ENCODE measurements at places on chromosomes 3 and 15.

GRCh38 chr3:177569875-177570657 lies 372.8 kb upstream of the TBL1XR1 start:
- DNase-seq, result no peak

GRCh38 chr15:52717924-52718323 lies 38.7 kb upstream of the ATOSA start:
- no peak for DNase-seq

- DNase-seq, result no peak
Observed at GRCh38 chr3:59262076-59262498, 212.3 kb upstream of the CFAP20DC start.

- DNase-seq, result no peak
Observed at GRCh38 chr3:160454995-160455394, 5.4 kb upstream of the TRIM59 start.

GRCh38 chr15:88302373-88302772 lies 45.8 kb upstream of the NTRK3 start:
- DNase-seq, result no peak

- DNase-seq, result peak; percentile 26
Observed at GRCh38 chr15:77057072-77057471, 13.8 kb downstream of the TSPAN3 start.

- DNase-seq, result no peak
Observed at GRCh38 chr15:36666228-36666905, 86.9 kb downstream of the CDIN1 start.

DNA sequence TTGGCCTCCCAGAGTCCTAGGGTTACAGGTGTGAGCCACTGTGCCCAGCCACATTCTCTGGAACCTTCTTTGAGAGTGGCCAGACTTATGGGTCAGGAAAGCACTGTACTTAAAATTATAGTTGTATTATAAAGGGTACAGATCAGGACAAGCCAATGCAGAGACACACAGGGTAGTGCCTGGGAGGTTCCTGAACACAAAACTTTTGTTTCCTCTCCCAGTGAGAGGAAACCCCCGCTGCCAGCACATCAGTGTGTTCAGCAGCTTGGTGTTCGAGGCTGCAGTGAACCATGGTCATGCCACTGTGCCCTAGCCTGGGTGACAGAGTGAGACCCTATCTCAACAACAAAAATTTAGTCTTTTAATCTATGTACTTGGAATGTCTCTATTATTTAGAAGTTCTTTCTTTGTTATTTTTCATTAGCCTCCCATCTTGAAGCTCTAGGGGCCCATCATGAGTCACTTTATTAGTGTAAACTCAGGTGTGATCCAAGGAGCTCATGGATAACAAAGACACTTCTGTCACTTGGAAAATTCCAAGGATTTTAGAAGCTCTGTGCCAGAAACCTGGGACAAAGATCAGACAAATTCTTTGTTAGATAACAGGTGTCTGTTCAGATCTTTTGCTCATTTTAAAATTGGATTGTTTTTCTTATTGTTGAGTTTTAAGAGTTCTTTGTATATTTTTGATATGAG lies 7.8 kb downstream of the BLOC1S6 start:
- DNase-seq, result no peak

DNA sequence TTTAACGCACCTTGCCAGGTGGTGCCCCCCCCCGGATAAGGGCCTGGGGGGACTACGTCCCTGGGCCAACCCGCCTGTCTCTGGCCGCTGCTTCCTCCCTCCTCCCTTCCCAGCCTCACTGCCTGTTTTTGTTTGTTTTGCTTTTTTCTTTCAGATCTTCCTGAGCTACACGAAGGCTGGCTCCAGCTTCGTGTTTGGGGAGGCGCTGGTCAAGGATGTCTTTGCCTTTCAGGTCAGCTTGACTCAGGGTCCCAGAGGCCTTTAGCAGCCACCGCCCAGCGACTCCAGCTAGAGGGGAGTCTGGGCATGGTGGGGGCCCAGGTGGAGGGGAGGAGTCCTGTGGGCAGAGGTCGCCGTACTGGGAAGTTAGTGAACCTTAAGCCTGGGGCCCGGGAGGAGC lies 24.1 kb downstream of the SLC28A1 start:
- no peak for DNase-seq

DNA sequence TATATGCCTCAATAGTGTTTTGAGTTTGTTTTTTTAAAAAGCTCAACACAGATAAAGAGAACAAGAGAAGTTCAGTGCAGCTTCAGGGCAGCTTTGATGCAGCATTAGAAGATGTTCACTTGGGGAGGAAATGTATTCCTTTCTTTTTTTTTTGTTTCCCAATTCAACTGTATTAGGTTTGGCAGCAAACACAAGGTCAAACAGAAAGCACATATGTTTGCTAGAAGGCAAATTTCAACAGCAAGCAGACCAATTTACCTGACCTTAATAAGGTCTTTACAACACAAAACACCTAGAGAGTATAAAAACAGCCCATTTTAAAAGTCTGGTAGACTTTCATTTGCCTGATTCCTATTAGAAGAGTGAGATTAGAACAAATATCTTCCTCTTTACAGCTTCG lies 7.3 kb upstream of the CDAN1 start:
- DNase-seq, result no peak

- no peak for DNase-seq
Observed at GRCh38 chr3:131782751-131783150, 252.1 kb downstream of the CPNE4 start.

DNA sequence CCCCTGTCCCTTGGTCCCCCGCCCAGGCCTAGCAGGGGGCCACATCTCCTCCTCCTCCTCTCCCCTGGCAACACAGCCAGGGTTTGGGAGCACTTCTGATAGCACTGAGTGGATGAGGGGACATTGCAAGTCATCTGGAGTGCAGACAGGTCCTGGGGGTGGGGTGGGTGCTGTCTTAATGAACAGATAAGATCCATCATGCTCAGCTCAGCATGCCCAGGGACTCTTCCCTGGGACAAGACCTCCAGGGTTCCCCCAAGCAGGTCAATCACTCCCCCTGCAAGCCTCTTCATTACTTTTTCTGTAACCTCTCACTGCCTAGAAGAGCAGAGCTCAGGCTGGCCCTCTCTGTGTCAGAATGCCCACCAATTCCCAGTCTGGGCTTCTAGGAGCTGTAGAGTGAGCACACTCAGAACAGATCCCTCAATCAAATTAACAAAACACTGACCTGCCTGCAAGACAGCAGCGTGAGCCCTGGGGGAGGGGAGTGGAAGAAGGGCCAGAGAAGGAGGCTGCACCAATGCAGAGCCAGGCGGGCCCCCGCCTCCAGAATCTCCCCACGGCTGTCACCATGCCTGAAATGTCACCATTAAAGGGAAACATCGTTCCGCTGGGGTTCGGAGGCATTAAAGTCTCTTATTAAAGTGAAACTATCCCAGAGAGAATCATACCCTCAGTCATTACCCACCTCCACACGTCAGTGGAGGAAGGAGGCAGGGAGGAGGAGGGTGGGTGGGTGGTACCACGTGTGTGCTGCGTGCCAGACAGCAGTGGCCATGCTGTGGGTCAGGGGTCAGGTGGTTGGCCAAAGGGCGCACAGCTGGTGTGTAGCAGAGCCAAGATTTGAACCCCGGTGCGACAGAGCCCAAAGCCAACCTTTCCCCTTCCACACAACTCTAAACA lies 114.7 kb upstream of the LINGO1 start:
- DNase-seq, result no peak

DNA sequence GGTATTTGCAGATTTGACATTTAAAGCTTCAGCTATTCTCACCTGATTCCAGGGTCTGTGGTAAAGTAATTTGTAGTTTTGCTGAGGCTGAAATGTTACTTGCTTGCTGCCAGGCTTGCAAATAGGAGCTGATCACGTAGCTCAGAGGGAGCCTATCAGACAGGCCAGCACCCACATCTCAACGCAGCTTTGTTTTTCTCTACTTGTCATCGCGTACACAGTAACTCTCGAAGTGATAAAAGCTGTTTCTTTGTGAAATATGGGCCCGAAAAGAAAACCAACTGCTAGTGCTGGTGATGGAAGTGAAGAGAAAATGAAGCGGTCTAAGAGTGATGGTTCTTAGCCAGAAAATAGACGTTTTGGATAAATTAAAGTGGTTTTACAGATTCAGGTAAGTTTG lies 23.4 kb downstream of the RAB5A start:
- DNase-seq, result no peak

- DNase-seq, result no peak
Observed at GRCh38 chr3:21331321-21331720, 419.7 kb downstream of the ZNF385D start.

DNA sequence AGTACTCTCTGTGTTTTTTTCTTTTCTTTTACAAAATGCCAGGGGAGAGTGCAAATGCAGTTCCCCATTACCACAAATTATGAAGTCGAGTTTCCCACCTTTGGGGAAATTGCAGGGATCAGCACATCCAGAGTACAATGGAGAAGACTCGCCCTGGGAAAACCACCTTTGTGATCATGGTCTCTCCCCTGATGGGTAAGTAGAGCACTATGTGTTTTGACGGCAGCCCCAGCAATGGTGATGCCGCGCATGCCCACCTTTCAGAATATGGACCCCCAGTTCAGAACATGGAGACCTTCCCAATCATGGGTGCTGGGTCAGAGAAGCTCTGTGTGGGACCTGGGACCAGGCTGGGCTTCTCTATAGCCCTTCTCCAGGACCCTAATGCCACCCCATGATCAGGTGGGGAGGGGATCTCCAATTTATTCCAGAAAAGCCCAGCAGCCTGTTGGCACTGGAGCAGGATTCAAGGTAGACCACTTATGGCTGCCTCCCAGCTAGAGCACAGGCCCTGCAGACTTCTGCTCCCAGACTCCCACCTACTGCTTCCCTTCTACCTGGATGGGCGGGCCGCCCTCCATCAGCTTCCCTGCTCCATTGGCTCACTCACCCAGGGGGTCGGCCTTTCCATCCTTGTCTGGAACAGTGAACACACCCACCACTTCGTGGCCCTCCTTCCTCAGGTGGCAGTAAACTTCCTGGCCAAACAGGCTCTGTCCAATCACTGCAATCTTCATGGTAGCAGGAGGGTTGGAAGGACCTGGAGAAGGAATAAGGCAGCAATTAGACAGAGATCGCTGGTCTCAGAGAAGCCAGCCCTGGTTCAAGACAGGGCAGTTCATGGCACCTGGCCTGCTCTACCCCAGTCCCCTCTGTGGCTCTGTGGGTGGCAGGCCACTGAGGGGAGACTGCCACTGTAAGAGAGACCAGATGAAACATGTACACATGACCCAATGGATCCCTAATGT lies 19.9 kb downstream of the ALDH1L1 start:
- DNase-seq, result no peak

- DNase-seq, result no peak
Observed at GRCh38 chr15:48569591-48570302, 75.8 kb downstream of the FBN1 start.

DNA sequence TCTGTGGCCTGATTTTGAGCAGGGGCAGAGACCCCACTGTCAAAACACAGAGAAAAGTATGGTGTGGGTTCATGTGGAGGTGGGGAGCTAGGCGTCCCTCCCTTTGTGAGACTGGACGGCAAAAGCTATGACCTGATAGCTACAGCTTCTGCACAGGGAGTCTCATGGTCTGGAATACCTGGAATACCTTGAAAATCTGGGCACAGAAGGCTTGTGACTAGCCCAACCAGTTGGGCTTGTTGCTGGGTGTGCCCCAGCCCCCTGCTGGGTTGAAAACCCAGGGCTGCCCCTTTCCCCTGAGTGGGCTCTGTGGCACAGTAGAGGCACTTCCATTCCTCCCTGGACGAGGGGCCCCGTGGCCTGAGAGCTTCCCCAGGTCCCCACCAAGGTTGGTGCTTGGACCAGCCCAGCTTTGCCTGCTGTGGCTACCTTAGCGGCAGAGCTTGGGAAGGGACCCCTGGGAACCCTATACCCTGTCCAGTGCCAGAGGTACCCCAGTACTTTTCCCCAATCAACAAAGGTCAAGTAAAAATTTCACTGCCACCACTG lies 37.3 kb downstream of the SLC2A2 start:
- DNase-seq, result no peak

DNA sequence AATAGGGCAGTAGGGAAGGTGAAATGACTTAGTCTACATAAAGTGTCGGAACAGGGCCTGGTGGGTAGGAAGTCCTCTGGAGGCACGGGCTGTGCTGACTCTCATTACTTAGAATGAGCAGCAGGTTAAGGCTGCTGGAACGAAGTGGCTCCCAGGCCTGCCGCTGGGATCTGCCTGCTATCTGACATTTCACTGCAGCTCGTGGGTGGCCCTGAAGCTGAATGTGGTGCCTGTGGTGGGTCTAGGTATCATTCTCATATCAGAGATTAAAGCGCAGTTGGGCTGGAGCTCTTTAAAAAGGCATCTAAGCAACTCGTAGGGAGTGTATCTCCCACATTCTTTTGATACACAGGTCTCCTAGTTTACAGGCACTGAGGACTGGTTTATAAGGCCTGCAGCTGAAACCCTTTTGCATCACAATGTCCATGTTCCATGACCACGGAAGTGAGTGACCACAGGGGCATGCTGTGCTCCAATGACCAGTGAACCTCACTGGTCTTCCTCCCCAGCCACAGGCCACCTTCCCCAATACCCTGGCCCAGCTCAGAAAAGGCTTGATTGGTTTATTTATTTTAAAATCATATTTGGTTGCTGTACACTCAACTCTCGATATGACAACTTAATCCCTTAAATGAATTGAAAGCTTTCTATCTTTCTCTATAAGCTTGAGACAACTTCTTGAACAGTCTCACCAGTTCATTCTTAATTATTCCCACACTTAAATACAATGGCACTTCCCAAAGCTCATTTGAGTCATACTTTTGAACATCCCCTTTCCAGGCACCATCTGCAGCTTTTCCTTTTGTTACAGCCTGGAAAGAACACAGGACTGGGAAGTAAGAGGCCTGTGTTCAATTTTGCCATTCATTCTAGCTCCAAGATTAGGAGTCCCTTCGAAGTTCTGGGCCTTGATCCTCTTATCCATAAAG lies 19.0 kb downstream of the ADAMTS9 start:
- no peak for DNase-seq

DNA sequence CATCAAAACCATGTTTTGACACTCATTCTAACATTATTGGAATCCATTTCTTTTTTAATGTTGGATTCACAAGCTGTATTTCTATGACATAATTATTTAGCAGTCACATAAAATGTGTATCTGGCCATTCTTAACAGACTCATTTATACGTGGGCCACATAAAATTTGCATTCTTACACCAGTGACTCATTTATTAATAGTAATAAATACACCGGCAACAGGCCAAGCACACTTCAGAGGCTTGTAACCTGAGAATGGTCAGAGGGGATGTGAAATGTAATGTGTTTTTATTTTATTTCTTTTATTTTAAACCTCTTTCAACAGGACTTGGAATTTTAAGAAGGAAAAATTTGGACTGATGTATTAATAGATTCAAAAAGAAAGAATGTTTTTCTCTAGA lies 384.9 kb upstream of the RARB start:
- DNase-seq, result peak; percentile 67

DNA sequence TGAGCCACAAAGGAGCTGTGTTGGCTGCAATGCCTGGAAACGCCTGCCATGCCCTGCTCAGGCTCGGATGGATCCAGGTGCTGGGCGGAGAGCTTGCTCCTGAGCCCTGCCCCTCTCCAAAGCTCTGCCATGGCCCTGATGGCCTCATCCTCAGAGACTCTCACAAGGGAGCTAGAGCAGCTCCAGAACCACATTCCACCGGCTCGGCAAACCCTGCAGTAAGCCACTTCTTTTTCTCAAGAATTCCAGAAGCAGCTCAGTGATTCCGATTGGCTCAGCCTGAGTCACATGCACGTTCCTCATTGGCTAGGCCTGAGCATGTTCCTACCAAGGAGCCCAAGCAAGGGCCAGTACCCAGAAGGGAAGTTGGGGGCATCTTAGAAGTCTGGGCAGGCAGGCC lies 24.8 kb downstream of the TPRA1 start:
- DNase-seq, result no peak
